SHP77 treated with DMSO at 0.1 percent for 48 hours (cell line): ENCODE measurements at places on chromosomes 5 and 9.

DNA sequence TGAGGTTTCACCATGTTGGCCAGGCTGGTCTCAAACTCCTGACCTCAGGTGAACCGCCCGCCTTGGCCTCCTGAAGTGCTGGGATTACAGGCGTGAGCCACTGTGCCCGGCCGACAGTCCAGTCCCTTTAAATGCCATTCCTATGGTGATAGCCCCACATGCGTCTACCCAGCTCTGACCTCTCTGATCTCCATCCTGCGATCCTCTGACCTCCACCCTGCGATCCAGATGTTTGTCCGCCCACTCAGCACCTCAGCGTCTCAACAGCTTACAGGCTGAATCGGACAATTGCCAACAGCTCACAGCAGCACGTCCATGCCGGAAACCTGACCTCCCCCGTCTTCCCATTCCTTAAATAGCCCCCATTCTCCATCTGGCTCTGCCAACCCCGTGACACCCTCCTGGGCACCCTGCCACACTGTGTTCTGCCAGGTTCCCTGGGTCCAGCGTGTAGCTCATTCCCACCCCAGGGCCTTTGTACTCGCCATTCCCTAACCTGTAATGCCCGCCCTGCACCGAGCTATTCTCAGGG is 44.0 kb upstream of the RNU6ATAC start:
- no peak for DNase-seq

DNA sequence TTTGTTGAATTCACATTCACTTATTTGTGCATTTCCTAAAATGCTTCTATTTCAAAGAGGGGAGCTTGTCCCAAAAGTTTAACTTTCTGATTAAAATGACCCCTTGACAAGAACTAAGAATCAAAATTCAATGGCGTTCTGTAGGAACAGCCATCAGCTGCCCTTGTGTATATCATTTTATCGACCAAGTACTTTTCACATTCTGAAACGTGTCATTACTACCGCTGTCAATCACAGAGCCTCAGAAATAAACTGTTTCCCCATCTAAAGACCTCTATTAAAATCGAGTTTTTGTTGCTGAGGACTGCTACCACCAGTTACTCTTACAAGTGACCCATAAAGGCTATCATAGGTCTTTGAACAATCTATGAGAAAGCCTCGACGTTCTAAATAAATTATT is 1.6 kb upstream of the FOXD1 start:
- DNase-seq = no peak

- no peak for DNase-seq
Observed at GRCh38 chr9:123445116-123445515, 89.1 kb downstream of the CRB2 start.

- no peak for DNase-seq
Observed at GRCh38 chr5:148729182-148729581, 74.9 kb upstream of the HTR4 start.

- DNase-seq = no peak
Observed at GRCh38 chr5:31449174-31449573, 82.7 kb downstream of the DROSHA start.

DNA sequence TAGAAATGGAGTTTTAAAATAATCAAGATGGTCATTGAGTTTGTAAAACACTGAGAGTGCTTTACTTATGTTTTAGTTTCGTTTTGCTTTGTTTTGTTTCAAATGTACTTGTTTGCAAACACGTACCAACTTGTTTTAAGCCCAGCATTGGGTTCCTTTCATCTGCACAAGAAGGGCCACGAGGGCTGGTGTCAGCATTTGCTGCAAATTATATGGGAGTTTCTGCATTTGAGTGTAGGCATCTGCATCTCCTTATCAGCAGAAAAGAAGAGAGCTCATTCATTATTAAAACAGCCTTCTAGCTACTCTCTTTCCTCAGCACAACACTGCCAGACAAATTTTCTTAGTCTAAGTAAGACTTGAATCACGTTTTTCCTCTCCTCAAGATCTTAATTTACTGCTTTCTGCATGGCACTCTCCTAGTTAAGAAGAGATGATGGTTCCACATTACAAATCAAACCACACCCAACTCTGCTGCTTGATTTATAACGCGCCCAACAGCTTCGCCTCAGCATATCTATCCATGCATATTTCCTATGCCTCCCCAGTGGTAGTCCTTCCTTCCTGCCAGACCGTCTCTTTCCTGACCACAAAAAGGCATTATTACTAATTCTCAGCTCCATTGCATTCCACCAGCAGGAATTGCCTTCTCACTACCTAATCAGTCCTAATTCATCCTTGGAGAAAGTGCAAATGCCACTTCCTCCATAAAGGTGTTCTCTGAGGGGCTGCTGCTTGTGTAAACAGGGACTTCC is 95.2 kb upstream of the CAST start:
- no peak for DNase-seq

DNA sequence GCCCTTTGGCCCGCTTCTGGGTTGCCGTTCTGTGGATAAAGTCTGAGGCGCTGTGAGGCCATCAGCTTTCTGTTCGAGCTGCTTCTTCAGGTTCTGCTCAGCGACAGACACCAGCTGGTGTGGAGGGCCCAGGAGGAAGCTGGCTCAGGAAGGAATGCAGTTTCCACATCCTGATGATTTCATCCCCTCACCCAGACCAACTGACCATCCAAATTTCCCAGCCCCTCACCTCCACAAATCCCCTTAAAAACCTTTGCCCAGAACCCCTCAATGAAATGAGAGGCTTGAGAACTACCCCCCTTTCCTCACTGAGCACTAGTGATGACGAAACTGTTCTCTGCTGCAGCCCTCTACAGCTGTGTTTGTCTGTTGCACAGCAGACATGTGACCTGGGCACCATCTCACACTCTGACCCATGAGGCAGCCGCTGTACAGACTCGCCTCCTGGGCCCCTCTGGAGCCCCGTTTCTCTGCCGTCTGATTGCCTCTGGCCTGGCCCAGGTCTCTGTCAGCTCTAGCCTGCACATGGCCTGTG is 45.4 kb downstream of the SPATA31C2 start:
- peak; percentile 68 for DNase-seq

GRCh38 chr9:130446101-130446861 is 1.5 kb downstream of the ASS1 start:
- DNase-seq = no peak

DNA sequence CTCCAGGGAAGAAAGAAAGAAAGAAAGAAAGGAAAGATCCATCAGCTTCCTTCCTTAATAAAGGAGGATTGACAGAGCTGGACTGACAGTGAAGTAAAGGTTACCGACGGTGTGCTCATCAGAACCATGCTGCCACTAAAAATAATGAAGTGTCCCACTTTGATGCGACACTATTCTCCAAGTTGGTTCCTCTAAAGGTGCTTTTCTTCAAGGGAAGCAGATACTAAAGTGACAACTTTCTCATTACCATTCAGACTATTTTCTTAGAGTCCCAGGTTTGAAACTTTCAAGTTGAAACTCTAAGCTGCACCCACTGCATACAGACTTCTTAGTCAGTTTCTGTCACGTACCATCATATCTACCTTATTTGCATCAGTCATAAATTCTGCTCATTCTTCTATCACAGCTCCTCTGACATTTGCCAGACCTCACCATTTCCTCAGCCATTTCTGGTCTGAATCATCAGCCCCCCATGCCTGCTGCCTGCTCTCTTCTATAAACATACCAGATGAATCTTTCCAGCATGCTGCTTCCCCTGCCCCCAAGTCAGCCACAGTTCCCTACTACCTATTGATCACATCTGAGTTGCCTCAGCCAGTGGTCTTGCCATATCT is 177.6 kb downstream of the DEPDC1B start:
- DNase-seq = no peak

GRCh38 chr9:134555094-134555650 is 86.4 kb upstream of the COL5A1 start:
- DNase-seq = no peak

DNA sequence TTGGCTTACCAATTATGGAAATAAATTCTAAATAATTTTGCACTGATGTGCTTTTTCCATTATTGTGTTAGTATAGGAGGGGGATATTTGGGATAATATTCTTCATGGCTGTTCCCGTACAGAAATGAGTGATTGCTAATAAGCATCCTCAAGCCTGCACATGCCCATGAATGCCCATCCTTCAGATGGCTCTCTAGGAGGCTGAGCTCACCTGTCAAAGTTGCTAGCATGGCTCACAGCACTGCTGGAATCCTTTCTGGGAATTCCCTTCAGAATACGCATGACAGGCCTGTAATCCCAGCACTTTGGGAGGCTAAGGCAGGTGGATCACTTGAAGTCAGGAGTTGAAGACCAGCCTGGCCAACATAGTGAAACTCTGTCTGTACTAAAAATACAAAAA is 124.1 kb downstream of the NXNL2 start:
- DNase-seq = no peak

DNA sequence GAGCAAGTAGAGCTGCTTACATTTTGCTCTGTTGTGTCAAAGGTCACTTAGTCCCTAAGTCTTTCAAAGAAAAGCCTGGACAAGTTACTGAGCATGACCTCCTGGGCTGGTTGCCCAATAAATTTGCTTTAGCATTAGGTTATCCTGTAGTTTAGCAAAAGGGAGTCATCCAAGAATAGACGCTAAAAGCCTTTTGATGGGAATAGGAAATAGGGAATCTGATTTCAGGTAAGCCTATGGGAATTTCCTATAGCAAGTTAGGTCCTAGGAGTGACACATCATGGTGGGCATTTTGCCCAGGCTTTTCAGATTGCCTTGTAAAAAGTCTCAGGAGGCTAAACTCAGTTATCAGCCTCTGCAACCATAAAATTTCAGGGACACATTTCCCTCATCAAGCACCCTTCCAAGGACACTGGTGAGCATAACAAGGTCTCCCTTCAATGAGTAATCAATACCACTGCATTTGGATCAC is 67.6 kb upstream of the RANBP3L start:
- no peak for DNase-seq

- no peak for DNase-seq
Observed at GRCh38 chr5:1704266-1704665, 95.4 kb downstream of the MRPL36 start.

DNA sequence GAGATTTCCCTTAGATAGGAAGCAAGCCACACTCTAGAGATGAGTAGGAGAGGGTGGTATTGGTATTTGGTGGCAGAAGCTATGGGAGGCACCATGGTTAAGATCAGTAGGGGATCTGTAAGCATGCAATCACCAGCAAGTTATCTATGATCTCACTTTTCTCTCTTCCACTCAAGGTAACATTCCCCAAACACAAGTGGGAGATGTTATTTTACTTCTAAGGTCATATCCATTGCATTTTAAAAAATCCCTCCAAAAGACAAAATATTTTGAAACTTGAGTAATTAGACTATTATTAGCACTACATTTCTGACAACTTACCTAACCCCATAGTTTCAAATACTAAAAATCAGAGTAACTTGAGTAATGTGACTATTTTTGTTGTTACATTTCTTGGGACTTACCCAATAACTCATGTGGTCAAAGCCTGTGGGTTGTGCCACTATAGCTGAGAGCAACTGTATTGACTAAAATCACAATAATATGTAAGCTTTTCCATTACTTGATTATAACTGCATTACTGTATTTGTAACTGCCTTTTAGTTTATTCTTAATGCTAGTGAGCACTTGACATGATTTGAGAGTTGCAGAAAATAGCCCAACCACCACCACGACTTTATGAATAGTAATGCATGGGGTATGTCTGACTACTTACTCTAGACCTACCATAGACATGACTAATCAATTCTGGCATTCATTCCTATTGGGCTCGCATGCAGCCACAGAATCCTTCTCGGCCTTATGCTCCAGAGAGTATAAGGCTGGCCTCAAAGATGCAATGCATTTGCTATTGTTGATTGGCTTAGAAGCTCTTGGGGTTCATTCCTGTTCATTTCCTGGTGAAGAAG is 264.7 kb downstream of the TRIM32 start:
- no peak for DNase-seq

GRCh38 chr9:738209-738915 is 103.1 kb upstream of the DMRT1 start:
- DNase-seq = no peak

- DNase-seq = no peak
Observed at GRCh38 chr5:161382685-161383084, 163.8 kb downstream of the GABRB2 start.

DNA sequence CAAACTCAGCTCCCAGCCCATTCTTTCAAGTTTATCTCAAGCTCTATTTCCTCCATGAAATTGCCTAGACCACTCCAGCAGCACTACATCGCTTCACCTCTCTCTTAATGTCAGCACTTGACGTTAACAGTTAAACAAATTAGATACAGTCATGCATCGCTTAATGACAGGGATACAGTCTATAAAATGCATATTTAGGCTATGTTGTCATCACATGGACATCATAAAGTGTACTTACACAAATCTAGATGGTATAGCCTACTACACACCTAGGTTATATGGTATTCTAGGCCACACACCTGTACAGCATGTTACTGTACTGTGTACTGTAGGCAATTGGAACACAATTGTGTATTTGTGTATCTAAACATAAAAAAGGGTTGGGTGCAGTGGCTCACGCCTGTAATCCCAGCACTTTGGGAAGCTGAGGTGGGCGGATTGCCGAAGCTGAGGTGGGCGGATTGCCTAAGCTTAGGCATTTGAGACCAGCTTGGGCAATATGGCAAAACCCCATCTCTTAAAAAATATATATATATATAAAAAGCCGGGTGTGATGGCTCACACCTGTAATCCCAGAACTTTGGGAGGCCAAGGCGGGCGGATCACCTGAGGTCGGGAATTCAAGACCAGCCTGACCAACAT is 13.4 kb upstream of the PCSK5 start:
- no peak for DNase-seq

- no peak for DNase-seq
Observed at GRCh38 chr5:151619812-151620460, 28.8 kb upstream of the FAT2 start.

- peak; percentile 19 for DNase-seq
Observed at GRCh38 chr9:76759732-76760131, 4.5 kb upstream of the PCA3 start.

GRCh38 chr5:44911501-44911900 is 102.8 kb downstream of the MRPS30 start:
- DNase-seq = no peak

DNA sequence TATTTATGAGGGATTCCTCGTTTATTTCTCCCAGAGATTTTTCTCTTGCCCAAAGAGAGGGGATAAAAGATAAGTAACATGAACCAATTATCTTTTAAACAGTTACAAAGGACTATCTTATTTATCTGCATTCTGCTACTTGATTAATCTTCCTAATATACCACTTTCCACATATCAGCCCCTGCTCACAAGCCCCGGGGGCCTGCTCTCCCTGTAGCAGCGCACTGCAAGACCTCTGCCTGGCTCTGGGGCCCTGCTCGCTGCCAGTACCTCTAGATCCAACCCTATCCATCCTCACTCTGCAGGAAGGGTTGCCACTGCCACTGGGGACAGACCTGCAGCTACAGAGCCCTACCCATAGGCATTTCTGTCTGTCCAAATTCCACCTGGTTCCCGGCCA is 75.3 kb downstream of the MED27 start:
- no peak for DNase-seq

DNA sequence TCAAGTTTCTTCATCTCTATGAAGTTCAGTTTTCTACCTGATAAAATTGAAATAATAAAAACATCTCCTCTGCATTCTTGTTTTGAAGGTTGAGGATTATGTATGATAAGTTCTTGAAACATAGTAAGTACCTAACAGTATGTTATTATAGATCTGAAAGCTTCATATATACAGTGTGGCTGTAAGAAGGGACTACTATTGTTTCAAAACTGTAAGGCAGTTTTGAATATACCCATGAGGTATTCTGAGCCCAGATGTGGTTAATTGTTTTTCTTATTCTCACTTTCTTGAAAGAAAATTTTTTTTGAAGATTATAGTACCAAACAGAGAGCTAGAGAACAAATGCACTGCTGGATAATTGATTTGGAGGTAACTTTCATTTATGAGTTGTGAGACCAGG is 383.2 kb downstream of the CHSY3 start:
- DNase-seq = no peak

GRCh38 chr9:93262537-93263310 is 78.8 kb downstream of the WNK2 start:
- DNase-seq = no peak

GRCh38 chr9:35960039-35960655 is 2.2 kb upstream of the OR2S2 start:
- DNase-seq = no peak
